ENCODE measurements at places on chromosomes 3 and 15. TPM values are rescaled to one million over a fixed set of nuclear protein-coding genes. Genes with fewer than 3 reads are reported as not detected.

The AGBL1 gene
- not detected for total RNA-seq

The BSN gene
- 0.10 TPM for total RNA-seq

The CLRN1 gene
- total RNA-seq, result not detected

The MAGEL2 gene
- 0.05 TPM for total RNA-seq

The ARL14 gene
- total RNA-seq, result not detected

The CPA3 gene
- total RNA-seq, result not detected

The SKOR1 gene
- not detected for total RNA-seq

The CLDN18 gene
- not detected for total RNA-seq

The RGMA gene
- total RNA-seq, result 19.3 TPM

The TRPM1 gene
- not detected for total RNA-seq

The CSK gene
- total RNA-seq, result 28.1 TPM

The ACOX2 gene
- total RNA-seq, result 24.2 TPM

The FSIP1 gene
- total RNA-seq, result 0.25 TPM

The FOXL2NB gene
- total RNA-seq, result not detected

The ROBO2 gene
- not detected for total RNA-seq

The PLCH1 gene
- total RNA-seq, result not detected
